SK-N-SH (cell line): ENCODE measurements at places on chromosomes 7 and 10. TPM values are rescaled to one million over a fixed set of nuclear protein-coding genes. Genes with fewer than 3 reads are reported as not detected.

- no peak for DNase-seq
Measured at GRCh38 chr7:129522088-129522970, 20.0 kb downstream of the SMKR1 start.

DNA sequence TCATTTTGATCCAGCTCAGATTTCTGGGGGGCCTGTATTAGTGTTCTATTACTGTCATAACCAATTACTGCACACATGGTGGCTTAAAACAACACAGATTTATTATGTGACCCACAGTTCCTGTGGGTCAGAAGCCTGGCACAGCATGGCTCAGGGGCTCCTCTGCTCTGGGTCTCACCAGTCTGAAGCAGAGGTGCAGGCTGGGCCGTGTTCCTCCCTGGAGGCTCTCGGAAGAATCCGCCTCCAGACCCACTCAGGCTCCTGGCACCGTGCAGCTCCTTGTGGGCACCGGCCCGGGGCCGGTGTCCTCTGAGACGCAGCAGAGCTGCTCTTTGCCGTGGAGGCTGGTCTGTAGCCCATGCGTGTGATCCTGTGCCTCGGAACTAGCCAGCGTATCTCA is 61.5 kb downstream of the RAMP3 start:
- peak; percentile 76 for DNase-seq

STK32C gene
- polyA plus RNA-seq = 27.0 and 27.8 TPM in 2 replicates

MICU1 gene
- polyA plus RNA-seq = 24.6 and 25.2 TPM in 2 replicates

- DNase-seq = no peak
Measured at GRCh38 chr10:35470925-35471315, 134.2 kb upstream of the GJD4 start.

GRCh38 chr7:29113384-29114102 is 32.8 kb downstream of the CPVL start:
- DNase-seq = no peak

HOXA1 gene
- polyA plus RNA-seq = not detected in 2 replicates

CHST15 gene
- polyA plus RNA-seq = 0.02 TPM in 2 replicates

DNA sequence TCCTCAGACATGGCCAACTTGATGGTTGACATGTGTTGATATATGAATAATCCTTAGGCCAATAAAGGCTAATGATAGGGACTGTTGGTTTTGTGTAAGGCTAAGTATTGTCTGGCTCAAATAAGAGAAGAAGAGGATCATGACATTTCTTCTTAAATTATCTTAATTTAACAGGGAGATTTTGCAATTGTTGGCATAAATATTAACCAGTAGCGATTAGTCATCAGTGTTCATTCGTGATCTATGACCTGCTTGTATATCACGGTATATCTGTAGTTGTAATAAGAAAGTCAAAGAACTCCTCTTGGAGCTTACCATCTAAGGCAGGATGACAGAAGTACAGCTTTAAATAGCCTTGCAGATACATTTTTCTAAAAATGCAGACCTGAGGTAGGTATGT is 196.4 kb downstream of the CREB5 start:
- DNase-seq = no peak

DNA sequence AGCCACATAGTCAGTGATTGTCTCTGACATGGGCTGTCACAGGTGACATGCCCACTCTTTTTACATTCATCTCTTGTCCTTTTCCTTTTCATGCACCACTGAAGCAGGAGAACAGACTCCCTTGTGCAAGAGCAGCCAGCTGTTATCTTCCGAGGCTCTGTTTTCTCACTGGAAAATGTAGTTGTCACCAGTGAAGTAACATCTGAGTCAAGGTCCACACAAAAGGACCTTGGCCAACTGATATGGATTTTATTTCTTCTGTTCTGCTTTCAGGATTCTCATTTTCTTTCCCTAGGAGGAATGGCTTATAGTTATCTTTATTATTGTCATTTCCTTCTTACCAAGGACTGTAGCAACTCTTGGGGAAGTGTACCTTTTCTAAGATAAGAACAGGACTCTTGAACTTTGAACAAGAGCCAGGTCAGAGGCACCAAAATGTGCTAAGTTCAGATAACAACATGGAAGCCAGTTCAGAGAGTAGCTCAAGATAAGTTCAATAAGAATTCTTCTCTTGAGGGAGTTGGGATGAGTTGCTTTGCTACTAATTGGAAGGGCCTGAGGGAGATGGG is 22.7 kb downstream of the AVPI1 start:
- no peak for DNase-seq

- DNase-seq = no peak
Measured at GRCh38 chr7:369476-370258, 79.7 kb downstream of the FOXL3 start.

- no peak for DNase-seq
Measured at GRCh38 chr10:104076743-104077160, 8.9 kb downstream of the COL17A1 start.

DNA sequence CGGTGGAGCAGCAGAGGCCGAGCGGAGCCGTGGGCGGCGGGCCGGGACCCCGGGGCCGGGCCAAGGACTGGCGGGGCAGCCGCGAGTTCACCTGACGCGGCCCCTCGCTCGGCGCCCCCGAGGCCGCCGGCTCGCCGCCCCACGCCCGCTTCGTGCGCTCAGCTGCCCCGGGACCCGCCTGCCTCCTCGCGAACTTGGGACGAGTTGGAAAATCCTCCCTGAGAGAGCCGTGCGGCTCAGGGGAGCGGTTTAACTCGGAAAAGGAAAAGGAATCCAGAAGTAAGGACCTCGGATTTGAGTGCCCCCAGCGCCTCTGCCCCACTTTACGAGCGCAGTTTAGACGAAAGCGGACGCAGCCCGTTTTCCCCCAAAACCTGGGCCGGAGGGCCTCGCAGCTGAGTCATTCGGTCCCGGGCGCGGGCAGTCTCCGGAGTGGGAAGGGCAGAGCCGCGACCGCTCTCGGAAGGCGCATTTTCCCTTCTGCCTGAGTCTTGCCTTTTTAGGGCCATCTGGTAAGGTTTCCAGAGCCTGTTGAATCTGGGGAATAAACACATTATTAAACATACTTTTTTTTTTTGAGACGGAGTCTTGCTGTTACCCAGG is 744 bp downstream of the CREM start:
- peak; percentile 54 for DNase-seq

CALHM1 gene
- polyA plus RNA-seq = not detected in 2 replicates

DNA sequence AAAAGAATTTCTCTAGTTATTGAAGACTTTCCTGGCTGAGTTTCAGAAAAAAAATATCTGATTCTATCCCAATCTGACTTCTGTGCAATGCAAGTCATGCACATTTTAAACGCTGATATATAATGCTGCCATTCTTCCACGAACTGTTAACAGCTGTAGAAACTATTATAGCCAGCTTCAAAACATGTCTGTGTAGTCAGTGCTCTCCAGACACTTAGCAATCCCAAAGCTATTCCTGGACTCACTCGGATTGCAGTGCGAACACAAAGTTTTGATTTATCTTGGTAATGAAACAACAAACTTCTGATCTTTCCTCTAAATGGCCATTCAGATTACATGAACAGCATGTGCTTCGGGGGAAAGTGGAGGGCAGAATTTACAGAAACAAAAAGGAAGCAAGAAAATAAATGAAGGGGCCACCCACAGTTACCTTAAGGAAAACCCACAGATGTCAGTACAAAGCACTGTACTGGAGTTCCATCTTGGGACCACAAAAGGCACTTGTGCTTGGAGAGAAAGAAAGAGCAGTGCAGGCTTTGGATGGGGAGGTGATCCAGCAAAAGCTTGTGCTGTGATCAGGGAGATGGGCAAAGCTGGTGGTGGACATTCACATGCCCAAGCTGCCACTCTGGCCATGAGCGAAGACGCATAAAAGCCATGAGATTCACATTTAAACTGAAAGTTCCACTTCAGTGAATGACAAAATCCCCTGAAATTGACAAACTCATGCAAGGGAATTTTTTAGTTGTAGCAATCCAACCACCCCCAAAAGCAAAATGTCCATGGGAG is 32.1 kb upstream of the ADO start:
- DNase-seq = no peak

IFIT1B gene
- polyA plus RNA-seq = 0.03 TPM in 1 of 2 replicates, not detected in the other

RADIL gene
- 3.5 and 4.3 TPM in 2 replicates for polyA plus RNA-seq

GRCh38 chr10:86085686-86086085 is 280.9 kb downstream of the GRID1 start:
- DNase-seq = no peak

HOXA5 gene
- not detected in 2 replicates for polyA plus RNA-seq

HOXA11 gene
- not detected in 2 replicates for polyA plus RNA-seq

DNA sequence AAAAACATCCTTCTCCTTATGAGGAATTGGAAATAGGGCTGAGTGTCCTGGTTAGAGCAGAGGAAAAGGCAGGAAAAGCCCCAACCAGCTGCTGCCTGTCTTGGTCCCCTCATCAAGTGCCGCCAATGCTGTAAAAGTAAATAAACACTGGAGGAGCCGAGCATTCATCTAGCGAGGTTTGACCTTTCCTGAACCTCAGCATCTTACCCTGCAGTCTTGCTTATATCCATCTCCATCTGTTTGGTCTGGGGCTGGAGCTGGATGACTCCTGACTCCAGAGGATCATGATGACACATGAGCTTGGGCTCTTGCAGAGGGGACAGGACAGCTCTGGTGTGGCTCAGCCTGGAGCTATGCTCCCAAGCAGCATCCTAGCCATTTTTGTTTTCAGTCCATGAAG is 501.1 kb downstream of the TNS3 start:
- DNase-seq = no peak

GRCh38 chr10:86254526-86255174 is 111.9 kb downstream of the GRID1 start:
- DNase-seq = peak; percentile 39

ANLN gene
- 17.1 and 21.2 TPM in 2 replicates for polyA plus RNA-seq

- no peak for DNase-seq
Measured at GRCh38 chr7:123569352-123570010, 11.9 kb upstream of the NDUFA5 start.

DNA sequence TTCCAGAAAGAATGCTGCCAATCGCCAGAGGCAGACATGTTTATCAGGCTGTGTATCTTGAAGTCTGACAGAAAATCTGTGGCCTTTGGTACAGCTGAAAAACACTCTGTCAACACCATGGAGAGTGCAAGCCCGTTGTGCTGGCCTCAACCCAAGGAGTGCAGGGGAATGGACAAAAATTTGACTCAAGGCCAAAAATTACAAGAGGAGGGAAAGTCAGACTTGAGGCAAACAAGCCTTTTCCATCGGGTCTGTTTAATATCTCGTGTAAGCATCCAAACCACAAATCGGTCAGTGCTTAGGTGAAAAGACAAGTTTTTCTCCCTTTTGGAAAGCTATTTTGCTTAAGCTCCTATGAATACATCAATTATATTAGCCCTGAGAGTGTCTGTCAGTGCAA is 305.3 kb upstream of the NFE2L3 start:
- peak; percentile 55 for DNase-seq

DNA sequence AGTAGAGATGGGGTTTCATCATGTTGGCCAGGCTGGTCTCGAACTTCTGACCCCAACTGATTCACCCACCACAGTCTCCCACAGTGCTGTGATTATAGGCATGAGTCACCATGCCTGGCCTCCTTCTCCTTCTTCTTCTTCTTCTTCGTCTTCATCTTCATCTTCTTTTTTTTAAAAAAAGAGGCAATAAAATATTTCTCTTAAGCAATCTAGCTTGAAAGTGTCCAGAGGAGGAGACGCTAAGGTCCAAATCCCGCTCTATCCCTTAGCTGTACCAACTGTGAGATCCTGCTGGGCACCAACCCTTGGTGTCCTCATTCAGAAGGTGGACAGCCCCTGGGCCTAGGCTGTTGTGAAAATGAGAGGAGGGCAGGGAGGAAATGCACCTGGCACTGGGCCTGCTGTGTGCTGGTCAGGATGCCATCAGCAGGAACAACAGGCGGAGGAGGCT is 13.9 kb upstream of the PSAP start:
- DNase-seq = no peak

TLX1 gene
- polyA plus RNA-seq = 0.02 TPM in 1 of 2 replicates, not detected in the other

IDE gene
- polyA plus RNA-seq = 9.3 and 11.7 TPM in 2 replicates

GRCh38 chr7:50285269-50285668 is 19.2 kb upstream of the IKZF1 start:
- DNase-seq = no peak

SFRP5 gene
- polyA plus RNA-seq = not detected in 2 replicates

DNA sequence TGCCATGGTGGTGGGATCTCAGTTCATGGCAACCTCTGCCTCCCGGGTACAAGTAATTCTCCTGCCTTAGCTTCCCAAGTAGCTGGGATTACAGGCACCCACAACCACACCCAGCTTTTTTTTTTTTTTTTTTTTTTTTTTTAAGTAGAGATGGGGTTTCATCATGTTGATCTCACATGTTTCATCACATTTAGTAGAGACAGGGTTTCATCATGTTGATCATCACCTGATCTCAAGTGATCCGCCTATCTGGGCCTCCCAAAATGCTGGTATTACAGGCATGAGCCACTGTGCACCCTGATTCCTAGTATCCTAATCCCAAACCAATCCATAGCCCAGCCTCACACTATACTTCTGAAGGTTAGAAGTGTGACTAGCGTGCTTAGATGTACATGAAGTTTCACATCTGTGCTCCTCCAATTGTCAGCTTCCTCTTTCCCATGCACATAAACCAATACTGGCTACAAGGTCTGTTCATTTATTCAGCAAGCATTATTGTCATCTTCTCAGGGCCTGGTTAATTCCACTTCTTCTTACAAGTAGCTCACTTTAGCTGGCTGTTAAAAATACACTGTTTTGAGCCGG is 6.8 kb upstream of the NAT16 start:
- DNase-seq = no peak

GRCh38 chr7:116161728-116162127 is 48.6 kb upstream of the TES start:
- DNase-seq = no peak
